ENCODE measurements at places on chromosomes 1 and 21. TPM values are rescaled to one million over a fixed set of nuclear protein-coding genes. Genes with fewer than 3 reads are reported as not detected.
A peak's percentile ranks its signal among the peaks of the same experiment; 100 is the strongest.

The TNFRSF1B gene
- 25.9 TPM for total RNA-seq

The PRRX1 gene
- total RNA-seq = 203 TPM

- DNase-seq = peak; percentile 14
Observed at GRCh38 chr1:6460301-6461050, 5.5 kb downstream of the TNFRSF25 start.

GRCh38 chr1:245598524-245599305 lies 443.9 kb downstream of the KIF26B start:
- peak; percentile 50 for DNase-seq

GRCh38 chr1:13700521-13701270 lies 708 bp downstream of the PRDM2 start:
- DNase-seq = peak; percentile 22

DNA sequence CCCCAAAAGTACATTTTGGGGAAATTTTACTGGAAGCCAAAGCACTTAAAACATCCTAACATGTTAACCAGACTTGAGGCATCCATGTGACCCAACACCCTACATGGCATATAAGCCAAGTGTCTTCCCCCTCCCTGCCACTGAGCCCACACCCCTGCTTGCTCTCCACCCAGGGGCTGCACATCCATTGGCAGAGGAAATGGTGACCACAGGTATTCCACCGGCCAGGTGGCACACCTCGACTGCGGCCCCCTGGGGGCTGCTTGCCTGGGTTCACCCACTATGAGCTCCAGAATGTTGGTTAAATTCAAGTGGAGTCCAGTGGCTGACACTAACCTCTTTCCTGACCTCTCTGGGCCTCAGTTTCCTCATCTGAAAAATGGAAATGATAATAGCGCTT lies 64.4 kb upstream of the FAM20B start:
- no peak for DNase-seq

- DNase-seq = peak; percentile 99
Observed at GRCh38 chr21:45363921-45364467, 41.0 kb upstream of the COL18A1 start.

DNA sequence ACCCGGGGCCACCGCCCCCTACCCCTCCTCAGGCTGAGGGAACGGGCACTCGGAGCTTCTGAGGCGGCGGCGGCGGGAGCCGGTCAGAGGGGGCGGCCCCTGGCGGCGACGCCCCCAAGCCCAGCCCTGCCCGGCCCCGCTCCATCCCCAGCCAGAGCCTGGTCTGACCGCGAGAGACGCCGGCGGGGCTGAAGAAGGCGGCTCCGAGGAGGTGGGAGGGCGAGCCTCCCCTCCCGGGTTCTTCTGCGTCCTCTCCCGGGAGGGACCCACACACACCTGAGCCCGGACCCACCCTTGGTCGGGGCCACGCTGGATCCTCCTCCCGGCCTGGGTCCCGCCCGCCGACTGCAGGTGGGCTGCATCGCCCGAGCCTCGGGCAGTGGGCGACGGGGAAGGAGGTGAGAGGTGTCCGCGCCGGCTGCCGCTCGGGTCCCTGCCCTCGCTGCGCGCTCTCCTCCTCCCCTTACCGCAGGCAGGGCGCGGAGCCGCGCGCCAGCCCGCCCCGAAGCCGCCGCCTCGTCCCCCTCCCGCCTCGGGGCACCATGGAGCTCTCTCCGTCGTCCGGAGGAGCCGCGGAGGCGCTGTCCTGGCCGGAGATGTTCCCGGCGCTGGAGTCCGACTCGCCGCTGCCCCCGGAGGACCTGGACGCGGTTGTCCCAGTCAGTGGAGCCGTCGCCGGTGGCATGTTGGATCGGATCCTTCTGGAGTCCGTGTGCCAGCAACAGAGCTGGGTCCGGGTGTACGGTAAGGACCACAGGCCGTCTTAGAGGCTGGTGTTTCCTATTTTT lies at the start of gene RASAL2:
Gene RASAL2 (plus strand): TSS at position 154 of the 788 bp plus-strand sequence. CDS start 389 bp downstream, at position 543.
- DNase-seq = peak; percentile 64
